ENCODE measurements at places on chromosomes 3 and 15.

DNA sequence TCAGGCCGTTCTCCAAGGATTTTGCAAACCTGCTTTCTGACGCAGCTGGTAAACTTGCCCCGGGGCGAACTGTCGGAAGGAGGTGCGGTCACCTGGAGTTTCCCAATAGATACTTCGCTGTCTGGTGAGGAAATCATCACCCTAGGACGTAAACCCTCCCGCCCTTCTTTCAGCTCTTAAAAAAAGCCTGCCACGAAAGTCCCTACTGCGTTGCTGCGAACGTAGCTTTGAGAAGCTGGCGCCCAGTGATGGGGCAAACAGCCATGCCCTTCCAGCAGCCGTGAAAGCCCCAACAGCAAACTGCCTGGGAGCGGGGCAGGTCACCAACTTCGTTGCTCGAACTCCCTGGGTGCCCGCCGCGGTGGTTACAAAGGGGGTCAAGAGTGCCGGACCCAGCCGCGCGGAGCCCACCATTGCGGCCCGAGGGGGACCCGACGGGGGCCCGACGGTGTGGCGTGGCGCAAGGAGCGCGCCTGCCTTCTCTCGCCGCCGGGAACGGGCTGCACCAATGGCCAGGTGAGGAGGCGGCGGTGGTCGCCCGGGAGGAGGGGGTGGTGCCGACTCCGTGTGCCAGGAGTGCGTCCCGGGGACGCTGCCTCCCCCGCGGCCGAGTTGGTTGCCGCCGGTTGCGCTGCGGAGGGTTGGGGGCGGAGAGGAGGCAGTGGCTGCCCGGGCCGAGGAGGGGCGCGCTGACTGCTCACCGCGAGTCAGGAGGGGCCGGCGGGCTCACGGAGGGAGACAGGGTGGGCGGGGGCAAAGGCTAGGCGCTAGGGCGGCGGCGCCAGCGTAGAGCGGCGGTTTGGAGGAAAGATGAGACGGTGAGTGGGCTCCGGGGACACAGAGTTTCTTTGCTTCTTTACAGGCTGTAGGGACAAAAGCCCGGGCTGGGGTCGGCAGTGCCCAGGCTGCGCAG, at the start of gene PHLDB2:
Gene PHLDB2 (plus strand): TSS at position 205 of the 913 bp plus-strand sequence. CDS start 24,813 bp downstream, outside the sequence.
- no peak for DNase-seq

DNA sequence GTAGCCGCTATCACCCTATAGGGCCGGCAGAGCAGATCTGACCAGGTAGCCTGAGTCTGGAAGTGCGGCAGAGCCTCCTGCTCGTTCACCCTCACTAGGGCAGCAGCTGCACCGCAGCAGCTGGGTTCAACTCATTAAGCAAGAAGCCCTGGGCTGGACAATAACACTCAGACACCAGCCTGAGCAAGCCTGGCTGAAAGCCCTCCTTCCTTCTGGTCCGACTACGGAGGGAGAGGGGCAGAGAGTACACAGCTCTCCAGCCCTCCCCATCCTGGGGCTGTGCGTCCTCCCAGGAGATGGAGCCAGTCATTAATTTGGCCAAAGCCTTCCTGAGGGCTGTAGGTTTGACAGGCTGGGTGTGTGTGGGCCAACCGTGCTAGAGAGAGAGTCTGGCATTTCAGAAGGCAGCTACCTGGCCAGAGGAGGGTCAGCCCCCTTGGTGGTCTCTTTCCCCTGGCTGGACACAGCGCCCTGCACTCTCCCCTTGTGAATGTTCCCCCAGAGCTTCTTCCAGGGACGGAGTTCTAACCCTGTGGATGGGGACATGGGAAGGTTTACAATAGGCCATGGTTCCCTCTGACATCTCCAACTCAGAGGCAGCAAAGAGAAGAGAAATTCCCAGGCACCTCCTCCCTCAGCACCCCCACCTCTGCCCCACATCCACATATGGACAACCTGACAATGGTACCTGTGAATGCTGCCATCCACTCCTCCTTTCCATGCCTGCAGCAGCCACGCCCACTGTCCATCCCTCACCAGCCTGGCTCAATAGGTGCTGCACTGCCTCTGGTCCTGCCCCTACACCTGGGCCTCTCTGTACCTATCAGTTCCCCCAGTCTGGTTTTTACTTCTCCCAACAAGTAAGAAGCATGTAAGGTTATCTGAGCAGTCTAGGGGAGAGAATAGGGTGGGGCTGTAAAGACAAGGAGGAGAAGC, 6.5 kb downstream of the CHRNB4 start:
- no peak for DNase-seq

GRCh38 chr3:179348325-179349013, 960 bp downstream of the MFN1 start:
- no peak for DNase-seq

- no peak for DNase-seq
Observed at GRCh38 chr3:23926736-23927135, 9.8 kb downstream of the RPL15 start.

DNA sequence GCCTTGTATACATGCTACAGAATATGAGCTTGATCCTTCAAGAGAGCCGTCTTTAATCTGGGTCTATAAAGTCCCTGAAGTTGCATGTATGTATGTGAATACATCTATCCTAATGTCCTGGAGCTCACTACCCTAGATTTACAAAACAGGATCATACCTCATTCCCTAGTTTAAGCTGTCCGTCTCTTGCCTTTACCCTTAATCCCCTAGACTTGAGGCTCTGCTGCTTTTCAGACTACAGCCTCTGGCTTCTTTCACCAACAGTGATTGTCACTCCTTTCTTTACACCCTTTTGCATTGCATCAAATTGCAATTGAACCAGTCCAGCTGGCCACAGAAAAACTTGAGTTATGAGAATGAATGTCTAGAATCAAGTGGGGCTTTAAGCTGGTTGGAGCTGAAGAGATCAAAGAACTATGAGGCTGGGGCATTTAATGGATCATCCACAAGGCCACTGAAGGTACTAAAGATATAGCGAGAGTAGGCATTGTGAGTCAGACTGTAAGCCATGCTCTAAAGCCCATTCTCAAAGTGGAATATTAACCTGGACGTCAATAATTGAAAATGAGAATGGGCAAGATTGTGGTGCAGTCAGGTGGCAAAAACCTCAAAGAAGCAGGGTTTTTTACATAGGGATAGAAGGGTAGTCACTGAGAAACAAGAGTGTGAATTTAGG, 12.3 kb upstream of the PLD1 start:
- DNase-seq: no peak
